Bronchial smooth muscle cell (primary cell): ENCODE measurements at places on chromosomes 4 and X. TPM values are rescaled to one million over a fixed set of nuclear protein-coding genes. Genes with fewer than 3 reads are reported as not detected.

Gene HSFX3
- not detected in 2 replicates for total RNA-seq

Gene RPL9
- total RNA-seq, result 516 and 2,421 TPM in 2 replicates

Gene DKK2
- 0.09 and 9.1 TPM in 2 replicates for total RNA-seq

Gene NUDT10
- total RNA-seq, result 1.4 and 2.7 TPM in 2 replicates

Gene GYPB
- total RNA-seq, result not detected in 2 replicates

Gene CSAG3
- not detected in 2 replicates for total RNA-seq

Gene AP1AR
- 15.8 and 19.9 TPM in 2 replicates for total RNA-seq

Gene SSR4
- total RNA-seq, result 119 and 216 TPM in 2 replicates

Gene CTAG2
- total RNA-seq, result not detected in 2 replicates

Gene TRAM1L1
- 2.2 and 3.3 TPM in 2 replicates for total RNA-seq

Gene TENM3
- total RNA-seq, result 1.7 and 6.0 TPM in 2 replicates

Gene PQBP1
- total RNA-seq, result 94.7 and 116 TPM in 2 replicates

Gene ENAM
- total RNA-seq, result 0.94 TPM in 1 of 2 replicates, not detected in the other

Gene CDX4
- not detected in 2 replicates for total RNA-seq

Gene SYN1
- 0.09 and 0.16 TPM in 2 replicates for total RNA-seq

Gene SASH3
- total RNA-seq, result not detected in 2 replicates

Gene NUP62CL
- 0.32 TPM in 1 of 2 replicates, not detected in the other for total RNA-seq

Gene RTL5
- total RNA-seq, result 3.2 and 5.1 TPM in 2 replicates

Gene KLHL13
- 15.9 and 21.1 TPM in 2 replicates for total RNA-seq

Gene BEND2
- total RNA-seq, result not detected in 2 replicates

Gene TLL1
- not detected in 2 replicates for total RNA-seq

Gene TRIM2
- total RNA-seq, result 72.0 and 132 TPM in 2 replicates

Gene DNAAF6
- not detected in 2 replicates for total RNA-seq

Gene HSPA4L
- 5.8 and 9.3 TPM in 2 replicates for total RNA-seq

Gene NDP
- 0.34 and 2.0 TPM in 2 replicates for total RNA-seq

Gene PPP1R3F
- 6.0 and 12.8 TPM in 2 replicates for total RNA-seq

Gene FAM114A1
- 229 and 375 TPM in 2 replicates for total RNA-seq

Gene CPZ
- 6.8 and 12.2 TPM in 2 replicates for total RNA-seq

Gene RHOXF1
- total RNA-seq, result not detected in 2 replicates

Gene PDZD4
- under 0.01 and 0.26 TPM in 2 replicates for total RNA-seq

Gene CFI
- 1.8 and 4.9 TPM in 2 replicates for total RNA-seq

Gene ZNF732
- 0.09 and 0.16 TPM in 2 replicates for total RNA-seq

Gene SSX3
- not detected in 2 replicates for total RNA-seq

Gene DUX4
- not detected in 2 replicates for total RNA-seq

Gene NXF2B
- total RNA-seq, result not detected in 2 replicates

Gene CENPI
- 2.2 and 4.7 TPM in 2 replicates for total RNA-seq

Gene IL13RA2
- 51.9 and 56.7 TPM in 2 replicates for total RNA-seq

Gene GLUD2
- 1.6 and 1.8 TPM in 2 replicates for total RNA-seq

Gene HPSE
- total RNA-seq, result 0.63 and 0.69 TPM in 2 replicates

Gene ATXN3L
- not detected in 2 replicates for total RNA-seq

Gene RWDD4
- 8.8 and 13.2 TPM in 2 replicates for total RNA-seq

Gene SOX3
- total RNA-seq, result not detected in 2 replicates

Gene ADH7
- 0.32 TPM in 1 of 2 replicates, not detected in the other for total RNA-seq

Gene MRPS18C
- 17.5 and 25.4 TPM in 2 replicates for total RNA-seq

Gene ADGRG4
- total RNA-seq, result not detected in 2 replicates

Gene OTC
- 0.09 and 0.16 TPM in 2 replicates for total RNA-seq

Gene COL25A1
- 0.16 and 0.34 TPM in 2 replicates for total RNA-seq

Gene TLR6
- 0.69 and 0.95 TPM in 2 replicates for total RNA-seq

Gene INTS12
- total RNA-seq, result 12.1 and 14.5 TPM in 2 replicates
